Fibroblast of gingiva (primary cell): ENCODE measurements at places on chromosomes 3 and 15.

GRCh38 chr3:169348276-169348675, 315.2 kb downstream of the MECOM start:
- DNase-seq = no peak

- peak; percentile 75 for DNase-seq
Measured at GRCh38 chr15:91515188-91515754, 338.2 kb upstream of the SLCO3A1 start.

- DNase-seq = no peak
Measured at GRCh38 chr3:120404876-120405275, 45.9 kb downstream of the FSTL1 start.

GRCh38 chr15:85296615-85297402, 83.6 kb upstream of the AKAP13 start:
- DNase-seq = peak; percentile 69

DNA sequence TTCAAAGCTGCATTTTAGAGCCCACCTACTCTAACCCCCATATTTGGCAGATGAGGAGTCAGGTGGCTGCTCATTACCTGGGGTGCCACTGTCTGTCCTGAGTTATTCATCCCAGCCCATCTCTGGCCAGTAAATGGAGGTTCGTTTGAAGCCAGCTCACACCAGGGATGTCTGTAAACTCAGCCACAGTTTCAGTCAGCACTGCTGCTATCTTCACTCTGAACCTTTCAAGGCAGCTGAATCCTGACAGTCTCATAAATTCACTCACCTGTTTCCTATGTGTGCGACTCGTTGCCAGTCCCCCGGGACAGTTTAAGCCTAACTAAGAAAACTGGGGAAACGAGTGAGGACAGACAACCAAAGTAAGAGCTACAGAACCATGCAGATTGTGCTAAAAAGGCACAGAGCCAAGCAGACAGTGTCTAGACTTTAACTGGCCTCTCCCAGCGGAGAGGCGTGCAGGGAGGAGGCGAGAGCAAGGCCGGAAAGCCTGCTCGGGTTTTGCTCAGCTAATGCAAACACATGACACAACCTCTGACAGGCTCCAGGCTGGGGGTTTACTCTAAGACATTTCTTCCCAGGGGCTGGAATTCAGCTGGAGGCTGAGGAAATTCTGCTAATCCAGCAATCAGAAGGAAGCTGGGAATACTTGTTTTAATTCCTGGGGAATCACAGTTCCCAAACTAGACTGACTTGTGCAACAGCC, 12.0 kb downstream of the FSTL1 start:
- peak; percentile 55 for DNase-seq

DNA sequence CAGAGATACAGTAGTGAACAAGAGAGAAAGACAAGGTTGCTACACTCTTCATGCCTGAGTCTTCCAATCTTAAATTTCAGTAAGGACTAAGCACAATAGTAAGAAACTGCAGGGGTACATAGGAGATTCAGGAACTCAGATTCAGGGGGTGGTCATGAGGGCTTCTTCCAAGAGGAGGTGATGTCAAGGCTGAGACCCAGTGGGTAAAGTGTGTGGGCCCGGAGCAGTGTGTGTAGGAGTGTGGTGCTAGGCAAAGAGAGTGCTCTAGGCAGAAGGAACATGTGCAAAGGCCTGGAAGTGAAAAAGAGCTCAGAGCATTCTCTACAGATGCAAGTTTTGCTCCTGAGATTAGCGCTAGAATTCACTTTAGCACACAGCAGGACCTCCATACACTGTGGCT, 102.9 kb upstream of the SPATA12 start:
- DNase-seq = no peak

- DNase-seq = no peak
Measured at GRCh38 chr3:172143739-172144497, 104.5 kb downstream of the FNDC3B start.

GRCh38 chr3:46503200-46503874, 5.6 kb downstream of the RTP3 start:
- DNase-seq = peak; percentile 38

DNA sequence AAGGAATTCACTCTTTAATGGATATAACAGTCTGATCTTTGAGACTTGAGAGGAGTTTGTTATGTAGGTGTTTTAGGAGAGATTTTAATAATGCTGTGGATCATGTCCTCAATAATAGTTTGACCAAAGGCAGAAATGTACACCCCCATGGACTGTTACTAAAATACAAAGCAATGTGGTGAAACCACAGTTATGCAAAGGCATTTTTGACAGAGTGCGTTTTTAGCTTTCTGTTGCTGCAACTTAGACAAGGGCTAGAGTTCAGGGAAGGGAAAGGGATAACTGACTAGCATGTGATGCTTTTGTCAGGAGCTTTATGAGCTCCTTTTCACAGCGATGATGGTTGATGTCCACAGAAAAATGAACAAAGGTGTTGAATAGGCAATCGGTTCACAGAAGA, 3.6 kb upstream of the STARD5 start:
- DNase-seq = peak; percentile 77

- DNase-seq = no peak
Measured at GRCh38 chr3:171828902-171829770, 14.0 kb upstream of the TMEM212 start.

DNA sequence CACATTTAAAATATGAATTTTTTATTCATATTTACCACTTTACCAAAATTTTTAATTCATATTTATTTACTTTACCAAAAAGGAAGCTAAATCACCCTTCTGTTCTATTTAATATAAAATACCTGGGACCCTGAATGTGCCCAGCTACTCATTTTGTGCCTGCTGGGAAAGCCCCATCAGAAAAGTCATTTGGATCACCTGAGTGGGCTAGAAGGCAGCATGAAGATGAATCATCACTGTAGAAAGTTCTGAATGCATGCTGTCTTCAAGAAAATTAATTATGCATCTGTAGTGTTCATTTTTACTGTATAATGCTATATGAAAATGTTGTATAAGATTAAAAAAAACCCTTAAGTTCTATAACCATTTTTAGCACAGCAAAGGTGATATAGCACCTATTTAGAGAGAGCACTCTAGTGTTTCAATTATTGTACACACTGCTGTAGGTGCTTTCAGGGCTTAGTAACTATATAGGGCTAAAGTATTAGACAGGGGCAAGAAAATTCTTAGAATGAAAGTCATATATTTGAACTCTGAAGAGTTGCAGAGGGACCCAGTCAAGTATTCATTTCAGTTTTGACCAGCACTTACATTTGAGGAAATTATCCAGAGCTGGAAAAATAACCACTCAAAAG, 175.1 kb downstream of the NFKBIZ start:
- no peak for DNase-seq

DNA sequence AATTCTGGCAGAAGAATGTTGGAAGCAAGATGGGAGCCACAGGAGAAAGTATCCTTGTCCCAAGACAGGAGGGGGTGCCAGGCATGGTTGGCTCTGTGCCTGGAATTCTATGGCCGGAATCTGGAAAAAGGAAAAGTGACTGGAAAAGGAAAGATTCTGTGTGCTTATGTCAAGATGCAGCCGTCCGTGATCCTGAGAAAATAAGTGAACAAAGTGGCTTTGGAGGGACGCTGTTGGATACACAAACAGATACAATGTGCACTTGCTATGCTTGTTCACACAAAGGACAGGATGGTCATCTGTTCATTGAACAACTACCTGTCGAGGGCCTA, 28.5 kb upstream of the MUC20 start:
- no peak for DNase-seq

- DNase-seq = no peak
Measured at GRCh38 chr3:13884851-13885703, 5.2 kb upstream of the WNT7A start.

- DNase-seq = no peak
Measured at GRCh38 chr3:13539671-13540070, 9.3 kb upstream of the FBLN2 start.

DNA sequence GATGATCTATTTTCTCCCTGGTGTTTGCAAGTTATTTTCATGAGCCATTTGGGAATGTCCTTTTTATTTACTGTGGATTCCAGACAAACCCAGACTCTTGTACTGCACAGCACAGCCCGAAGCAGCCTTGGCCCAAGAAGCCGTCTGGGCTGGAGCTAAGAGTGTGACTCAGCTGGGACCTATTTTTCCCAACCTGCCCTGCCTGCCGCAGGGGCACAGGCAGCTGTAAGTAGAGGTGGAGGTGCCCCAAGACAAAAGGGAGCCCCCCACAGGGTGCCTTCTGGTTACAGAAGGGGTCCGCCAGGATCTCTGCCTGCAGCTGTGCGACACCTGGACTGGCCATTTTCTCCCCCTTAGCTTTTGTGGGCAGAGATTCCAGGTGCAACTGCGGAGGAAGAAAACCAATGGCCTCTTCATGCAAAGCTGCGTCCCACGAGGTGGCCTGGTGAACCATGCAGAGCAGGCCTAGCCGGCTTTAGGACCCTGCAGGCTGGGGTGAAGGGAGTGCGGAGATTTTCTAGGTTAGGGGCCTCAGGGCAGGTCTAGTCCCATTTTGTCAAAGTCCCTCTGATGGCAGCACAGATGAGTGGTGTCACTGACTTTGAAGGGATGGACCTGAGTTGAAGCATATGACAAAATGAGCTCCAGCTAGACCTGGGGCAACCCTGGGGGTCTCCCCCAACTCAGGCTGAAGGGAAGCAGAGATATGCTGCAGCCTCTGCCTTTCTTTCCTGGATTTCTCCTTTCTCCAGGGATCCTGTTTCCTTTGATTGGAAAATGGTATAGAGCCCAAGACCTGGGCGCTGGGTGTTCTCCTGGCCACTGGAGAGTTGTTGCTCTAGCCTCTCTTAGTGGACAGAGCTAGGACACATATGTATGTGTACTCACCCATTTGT, 131.2 kb downstream of the KLF13 start:
- no peak for DNase-seq

DNA sequence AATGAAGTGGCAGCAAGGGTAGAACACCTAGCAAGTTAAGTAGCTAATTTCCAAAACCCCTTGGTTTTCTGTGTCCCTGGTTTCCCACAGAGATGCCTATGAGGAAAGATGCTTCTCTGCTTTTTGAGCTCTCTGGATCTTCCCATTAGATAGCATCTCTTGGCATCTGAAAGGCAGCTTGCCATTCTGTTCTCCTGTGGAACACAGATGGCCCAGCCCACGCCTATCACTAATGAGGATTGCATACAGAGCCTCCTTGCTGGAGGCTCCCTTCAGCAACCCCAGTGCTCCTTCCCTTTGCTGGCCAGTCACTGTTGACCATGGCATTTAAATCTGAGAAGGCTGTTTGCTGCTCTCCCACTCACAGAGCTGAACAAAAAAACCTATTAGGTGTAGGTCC, 34.4 kb upstream of the ETV5 start:
- no peak for DNase-seq

DNA sequence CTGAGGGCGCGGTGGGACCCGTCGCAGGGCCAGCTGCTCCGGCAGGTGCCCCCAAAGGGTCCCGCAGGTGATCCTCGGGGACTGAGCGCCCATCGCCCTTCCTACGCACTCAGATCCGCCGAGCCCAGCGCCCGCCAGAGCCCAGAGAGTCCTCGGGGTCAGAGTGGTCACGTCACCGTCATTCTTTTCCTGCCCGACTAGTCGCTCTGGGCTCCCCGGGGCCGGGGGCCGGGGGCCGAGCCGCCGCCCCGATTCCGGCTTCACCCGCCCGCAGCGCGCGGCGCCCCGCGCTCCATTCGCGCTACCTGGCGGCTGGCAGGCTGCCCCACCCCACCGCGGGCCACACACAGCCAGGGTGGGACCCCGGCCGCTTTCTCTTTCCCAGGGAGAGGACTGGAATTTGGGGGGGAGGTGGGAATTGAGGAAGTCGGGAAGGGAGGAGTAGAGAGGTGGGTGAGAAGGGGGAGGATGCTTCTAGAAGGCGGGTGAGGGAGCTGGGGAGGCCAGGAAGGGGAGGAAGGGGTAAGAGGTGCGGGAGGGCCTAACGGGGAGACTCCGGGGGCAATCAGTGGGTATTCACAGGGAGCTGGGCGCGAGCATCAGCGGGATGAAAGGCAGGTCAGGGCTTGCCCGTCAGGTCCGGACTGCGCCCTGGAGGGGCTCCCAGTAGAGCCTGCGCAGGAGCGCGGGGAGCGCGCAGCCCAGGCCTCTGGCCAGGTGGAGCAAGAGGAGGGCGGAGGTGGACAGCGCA, 36.1 kb upstream of the EPHB3 start:
- no peak for DNase-seq

GRCh38 chr3:172711454-172711795, 558 bp upstream of the NCEH1 start:
- DNase-seq = no peak

DNA sequence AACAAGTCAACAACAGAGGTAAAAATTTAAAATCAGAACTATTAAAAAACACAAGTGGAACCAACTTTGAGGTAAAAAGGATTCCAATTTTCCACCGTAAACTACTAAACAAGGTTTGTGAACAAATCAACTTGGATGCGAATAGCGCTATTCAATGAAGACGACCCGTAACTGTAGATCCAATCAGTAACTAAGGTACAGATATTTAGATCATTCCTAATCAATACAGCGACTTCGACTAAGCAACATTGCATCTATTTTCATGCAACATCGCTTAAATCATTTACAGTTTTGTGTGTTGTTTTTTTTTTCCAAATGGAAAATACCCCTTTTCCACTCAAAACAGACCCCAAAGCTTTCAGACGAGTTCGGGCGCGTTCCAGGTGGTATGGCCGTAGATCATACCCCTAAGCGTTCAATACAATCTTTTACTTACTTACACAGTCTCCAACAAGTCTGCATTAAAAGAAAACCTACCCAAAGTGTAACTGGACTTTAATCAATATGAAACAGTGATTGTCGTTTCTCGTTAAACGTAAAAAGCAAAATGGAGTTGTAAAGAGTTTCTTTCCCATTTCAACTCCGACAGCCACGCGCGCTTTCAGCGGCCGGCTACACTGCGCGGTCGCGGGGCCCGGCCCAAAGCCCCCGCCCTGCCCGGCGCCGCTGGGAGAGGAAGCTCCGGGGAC, 786 bp downstream of the RHOA start:
- no peak for DNase-seq

DNA sequence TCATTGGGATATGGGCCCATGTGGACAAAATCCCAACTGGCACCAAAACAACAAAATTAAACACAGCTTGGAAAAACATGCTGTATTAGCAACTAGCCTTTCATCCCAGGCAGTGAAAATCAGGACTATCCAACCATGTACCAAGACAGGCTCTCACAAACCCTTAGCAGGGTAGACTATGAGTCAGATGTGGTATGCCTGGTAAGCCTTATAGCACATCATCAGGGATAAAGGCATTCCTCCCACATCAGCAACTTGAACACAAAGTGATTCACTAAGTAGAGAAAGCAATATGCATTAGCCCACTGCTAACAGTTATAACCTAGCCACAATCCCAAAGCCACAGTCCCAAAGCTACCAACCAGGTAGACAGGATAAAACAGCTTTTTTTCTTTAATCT, 8.0 kb downstream of the CEP152 start:
- peak; percentile 75 for DNase-seq

DNA sequence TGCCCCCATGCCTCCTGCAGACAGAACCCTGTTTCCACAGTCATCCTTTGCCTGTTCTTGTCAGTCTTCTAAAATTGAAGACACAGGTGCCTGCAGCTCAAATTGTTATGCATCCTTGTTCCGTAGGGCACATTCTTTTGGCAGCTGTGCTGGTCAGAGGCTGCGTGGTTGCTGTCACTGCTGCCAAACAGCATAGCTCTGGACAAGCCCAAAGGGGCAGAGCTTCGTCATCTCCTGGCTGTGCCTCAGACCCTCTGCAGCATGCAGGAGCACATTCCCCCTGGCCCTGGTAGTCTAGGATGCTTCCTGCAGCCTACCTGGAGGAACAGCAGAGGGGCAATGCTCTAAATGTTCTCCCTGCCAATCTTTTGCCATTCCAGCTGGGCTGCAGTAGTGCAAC, 2.1 kb upstream of the FBXL22 start:
- no peak for DNase-seq

- DNase-seq = no peak
Measured at GRCh38 chr15:67130166-67130565, 64.8 kb downstream of the SMAD3 start.

GRCh38 chr3:8938021-8938420, 25.3 kb downstream of the RAD18 start:
- peak; percentile 14 for DNase-seq
